ENCODE measurements at places on chromosomes 13 and 19.

- no peak for DNase-seq
These were observed 42.7 kb downstream of the UTP14C start for GRCh38 chr13:52067237-52067636.

DNA sequence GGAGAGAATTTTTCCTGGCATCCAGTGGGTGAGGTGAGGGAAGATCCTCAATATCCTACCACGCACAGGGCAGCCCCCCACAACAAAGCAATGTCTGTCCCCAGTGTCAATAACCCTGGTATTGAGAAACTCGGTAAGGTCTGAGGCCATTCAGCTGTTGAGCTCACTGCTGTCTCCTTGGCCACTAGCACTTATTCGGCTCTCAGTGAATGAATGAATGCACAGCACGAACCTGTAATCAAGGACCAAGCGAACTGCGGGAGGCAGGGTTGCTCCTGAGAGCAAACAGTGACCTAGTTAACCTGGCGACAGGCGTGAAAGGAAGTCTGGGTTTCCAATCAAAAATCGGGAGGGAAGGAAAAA lies 640 bp downstream of the ZSCAN5A start:
- no peak for DNase-seq

- DNase-seq, result no peak
These were observed 55.8 kb upstream of the KCTD15 start for GRCh38 chr19:33740811-33741396.

- no peak for DNase-seq
These were observed 321.1 kb upstream of the EDNRB start for GRCh38 chr13:78239714-78240113.

GRCh38 chr13:67330149-67330548 lies 100.0 kb upstream of the PCDH9 start:
- DNase-seq, result no peak

DNA sequence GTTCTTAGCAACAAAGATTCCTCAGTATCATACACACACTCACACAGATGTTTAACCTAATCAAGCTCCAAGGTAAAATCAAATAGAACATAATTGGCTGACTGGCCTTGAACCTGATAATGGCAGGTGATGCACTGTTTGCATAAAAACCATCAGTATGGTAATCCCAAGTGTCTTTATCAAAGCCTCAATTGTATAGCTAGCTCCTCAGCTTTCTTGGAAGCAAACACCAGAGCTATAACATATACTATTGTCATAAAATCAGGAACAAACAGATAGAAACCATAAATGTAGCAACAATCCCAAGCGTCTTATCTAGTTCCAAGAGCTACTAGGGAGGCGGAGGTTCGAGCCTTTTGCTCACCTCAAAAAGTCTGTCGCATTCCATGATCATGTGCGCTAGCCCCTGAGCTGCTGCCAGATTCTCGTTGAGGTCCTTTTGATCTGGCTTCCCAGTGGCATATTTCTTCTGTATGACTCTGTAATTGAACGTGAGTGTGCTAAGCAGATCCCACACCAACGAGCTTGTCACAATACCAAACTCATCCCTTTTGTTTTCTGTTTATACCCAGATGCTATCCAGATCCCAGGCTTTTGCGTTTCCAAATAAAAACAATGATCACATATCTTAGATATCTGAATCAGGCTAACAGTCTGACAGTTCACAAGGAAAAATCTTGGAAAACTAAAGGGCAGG lies 95.3 kb downstream of the KL start:
- no peak for DNase-seq

GRCh38 chr13:28475916-28476725 lies 18.8 kb downstream of the FLT1 start:
- DNase-seq, result no peak

- DNase-seq, result no peak
These were observed 1347.3 kb downstream of the PCDH9 start for GRCh38 chr13:65882810-65883209.

DNA sequence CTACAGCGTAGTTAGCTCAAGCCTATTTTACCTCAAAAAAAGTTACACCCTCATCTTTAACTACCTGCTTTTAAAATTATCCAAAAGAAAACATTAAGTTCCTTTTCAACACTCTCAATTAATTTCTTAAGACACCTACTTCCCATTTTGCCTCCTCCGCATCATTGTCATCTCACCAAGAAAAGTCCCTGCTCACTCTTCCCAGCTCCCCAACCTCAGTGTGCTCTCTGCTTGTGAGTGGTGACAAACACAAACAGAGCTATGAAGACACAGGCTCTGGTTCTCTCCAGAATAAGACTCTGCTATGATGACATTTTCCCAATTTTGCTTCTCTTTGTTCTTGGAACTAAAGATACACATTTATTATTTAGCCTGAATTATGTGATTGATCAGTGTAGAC lies 385.1 kb upstream of the HTR2A start:
- no peak for DNase-seq

Measured in naive B cell (primary cell).